EL (cell line): ENCODE measurements at places on chromosomes 7 and 10.

GRCh38 chr7:107166736-107167426 lies 1.9 kb upstream of the HBP1 start:
- DNase-seq = no peak

DNA sequence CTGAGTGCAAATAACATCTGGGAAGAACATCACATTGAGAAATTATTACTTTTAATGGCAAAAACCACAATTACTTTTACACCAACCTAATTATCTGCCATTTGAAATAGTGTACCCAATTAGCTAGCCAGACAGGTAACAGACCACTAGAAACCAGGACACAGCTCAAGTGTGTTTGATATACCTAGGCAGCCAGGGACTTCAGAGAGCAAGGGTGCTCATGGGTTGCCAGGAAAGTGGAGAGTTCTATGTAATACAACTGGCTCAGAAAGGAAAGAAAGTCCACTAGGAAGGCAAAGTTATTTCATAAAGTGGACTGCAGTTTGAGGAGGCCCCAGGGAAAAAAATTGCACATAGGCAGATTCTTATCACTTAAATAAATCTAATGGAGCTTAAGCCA lies 50.0 kb upstream of the PTN start:
- no peak for DNase-seq

GRCh38 chr10:642186-642890 lies 47.1 kb downstream of the DIP2C start:
- no peak for DNase-seq

- DNase-seq = no peak
These were observed 583.6 kb upstream of the MGMT start for GRCh38 chr10:128883231-128884032.

- no peak for DNase-seq
These were observed 92.0 kb downstream of the ABCA13 start for GRCh38 chr7:48263311-48263650.

DNA sequence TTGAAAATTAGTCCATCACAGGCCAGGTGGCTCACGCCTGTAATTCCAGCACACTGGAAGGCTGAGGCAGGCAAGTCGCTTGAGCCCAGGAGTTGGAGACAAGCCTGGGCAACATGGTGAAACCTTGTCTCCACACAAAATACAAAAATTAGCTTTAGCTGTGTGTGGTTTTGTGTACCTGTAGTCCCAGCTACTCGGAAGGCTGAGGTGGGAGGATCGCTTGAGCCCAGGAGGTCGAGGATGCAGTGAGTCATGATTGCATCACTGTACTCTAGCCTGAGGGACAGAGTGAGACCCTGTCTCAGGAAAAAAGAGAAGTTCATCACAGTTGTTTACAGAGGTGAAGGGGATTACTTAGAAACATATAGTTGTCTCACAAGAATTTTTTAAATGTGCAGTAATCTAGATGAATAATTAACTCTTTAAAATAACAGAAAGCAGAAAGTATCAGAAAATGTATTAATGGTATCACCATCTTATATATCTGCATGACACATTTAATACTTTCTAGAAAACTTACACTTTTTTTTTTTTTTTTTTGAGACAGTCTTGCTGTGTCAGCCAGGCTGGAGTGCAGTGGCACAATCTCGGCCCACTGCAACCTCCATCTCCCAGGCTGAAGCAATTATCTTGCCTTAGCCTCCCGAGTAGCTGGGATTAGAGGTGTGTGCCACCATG lies 8.9 kb downstream of the LCOR start:
- DNase-seq = peak; percentile 74

- no peak for DNase-seq
These were observed 42.6 kb downstream of the ZNF273 start for GRCh38 chr7:64945503-64946175.

- no peak for DNase-seq
These were observed 65.4 kb downstream of the PAX2 start for GRCh38 chr10:100810835-100811116.

GRCh38 chr7:80635533-80635932 lies 2.9 kb upstream of the CD36 start:
- DNase-seq = peak; percentile 58

DNA sequence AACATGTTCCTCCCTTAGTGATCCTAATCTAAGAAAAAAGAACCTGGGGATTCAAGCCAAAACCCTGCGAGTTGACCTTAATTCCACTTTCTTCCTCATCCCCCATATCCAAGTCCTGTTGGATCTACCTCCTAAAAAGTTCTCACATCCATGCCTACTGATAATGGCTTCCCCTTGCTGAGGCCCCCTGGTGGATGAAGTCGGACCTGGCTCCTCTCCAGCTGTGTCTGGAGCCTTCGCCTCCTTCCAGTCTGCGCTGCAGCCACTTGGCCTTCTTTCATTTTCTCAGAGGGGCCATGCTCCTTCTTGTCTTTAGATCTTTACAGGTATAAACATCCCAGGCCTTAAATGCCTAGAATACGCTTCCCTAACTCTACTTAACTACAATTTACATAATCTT lies 8.1 kb downstream of the PDE1C start:
- peak; percentile 72 for DNase-seq

DNA sequence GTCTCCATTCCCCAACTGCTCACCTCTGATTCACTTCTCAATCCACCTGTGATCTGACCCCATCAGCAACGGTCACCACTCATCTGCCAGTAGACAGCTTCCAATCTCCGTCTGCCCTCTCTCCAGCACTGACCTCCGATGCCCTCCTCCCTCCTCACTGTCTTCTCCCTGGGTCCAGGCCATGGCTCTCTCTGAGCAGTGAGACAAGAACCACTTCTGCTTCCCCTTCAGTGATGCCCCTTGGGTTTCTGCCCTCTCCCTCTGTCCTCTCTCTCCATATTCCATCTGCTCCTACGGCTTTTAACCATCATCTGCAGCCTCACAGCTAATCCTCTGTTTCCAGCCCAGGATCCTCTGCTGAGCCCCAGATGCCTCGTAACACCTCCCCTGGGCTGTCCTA lies 55.5 kb upstream of the OPALIN start:
- no peak for DNase-seq

DNA sequence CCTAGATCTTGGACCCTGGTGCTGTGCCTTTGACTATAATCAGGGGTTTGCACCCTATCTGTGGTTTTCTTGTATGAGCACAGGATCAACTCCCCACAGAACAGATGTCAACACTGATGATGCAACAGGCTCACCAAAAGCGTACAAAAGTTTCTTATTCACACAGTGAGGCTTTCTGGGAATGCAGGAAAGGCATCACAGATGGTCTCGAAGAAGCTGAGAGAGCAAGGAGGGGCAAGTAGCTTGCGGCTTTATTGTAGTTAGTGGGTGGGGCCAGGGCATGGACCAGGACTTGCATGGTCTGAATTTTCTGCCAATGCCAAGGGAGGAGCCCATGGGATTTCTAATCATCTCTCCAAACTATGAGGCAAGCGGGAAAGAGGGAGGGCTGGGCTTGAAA lies 46.2 kb downstream of the SEC61G start:
- no peak for DNase-seq

DNA sequence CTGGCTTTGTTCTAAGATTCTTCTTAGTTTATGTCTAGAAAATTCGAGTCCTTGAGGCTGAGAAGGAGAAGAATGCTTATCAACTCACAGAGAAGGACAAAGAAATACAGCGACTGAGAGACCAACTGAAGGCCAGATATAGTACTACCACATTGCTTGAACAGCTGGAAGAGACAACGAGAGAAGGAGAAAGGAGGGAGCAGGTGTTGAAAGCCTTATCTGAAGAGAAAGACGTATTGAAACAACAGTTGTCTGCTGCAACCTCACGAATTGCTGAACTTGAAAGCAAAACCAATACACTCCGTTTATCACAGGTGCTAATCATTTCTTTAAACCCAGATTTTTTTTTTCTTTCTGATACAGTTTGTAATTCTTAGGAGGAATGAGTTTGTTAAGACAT lies 6.7 kb downstream of the CEP55 start:
- no peak for DNase-seq

DNA sequence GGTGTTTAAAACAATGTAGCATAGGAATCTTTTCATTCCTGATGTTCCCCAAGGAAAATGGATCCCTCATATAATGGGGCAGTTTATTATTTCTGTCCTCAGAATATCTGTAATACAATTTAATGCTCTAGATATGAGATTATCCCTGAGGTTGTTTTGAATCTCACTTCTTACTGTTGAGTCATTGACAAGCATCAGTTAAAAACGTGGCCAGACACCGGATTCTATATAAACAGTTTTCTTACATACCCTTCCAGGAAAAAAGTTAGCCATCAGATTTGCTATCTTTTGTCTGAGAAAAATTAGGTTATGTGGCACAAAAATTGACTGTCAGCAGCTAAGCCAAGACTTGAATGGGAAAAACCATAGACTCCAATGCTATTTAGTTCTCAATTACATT lies 539.8 kb upstream of the CELF2 start:
- DNase-seq = no peak

DNA sequence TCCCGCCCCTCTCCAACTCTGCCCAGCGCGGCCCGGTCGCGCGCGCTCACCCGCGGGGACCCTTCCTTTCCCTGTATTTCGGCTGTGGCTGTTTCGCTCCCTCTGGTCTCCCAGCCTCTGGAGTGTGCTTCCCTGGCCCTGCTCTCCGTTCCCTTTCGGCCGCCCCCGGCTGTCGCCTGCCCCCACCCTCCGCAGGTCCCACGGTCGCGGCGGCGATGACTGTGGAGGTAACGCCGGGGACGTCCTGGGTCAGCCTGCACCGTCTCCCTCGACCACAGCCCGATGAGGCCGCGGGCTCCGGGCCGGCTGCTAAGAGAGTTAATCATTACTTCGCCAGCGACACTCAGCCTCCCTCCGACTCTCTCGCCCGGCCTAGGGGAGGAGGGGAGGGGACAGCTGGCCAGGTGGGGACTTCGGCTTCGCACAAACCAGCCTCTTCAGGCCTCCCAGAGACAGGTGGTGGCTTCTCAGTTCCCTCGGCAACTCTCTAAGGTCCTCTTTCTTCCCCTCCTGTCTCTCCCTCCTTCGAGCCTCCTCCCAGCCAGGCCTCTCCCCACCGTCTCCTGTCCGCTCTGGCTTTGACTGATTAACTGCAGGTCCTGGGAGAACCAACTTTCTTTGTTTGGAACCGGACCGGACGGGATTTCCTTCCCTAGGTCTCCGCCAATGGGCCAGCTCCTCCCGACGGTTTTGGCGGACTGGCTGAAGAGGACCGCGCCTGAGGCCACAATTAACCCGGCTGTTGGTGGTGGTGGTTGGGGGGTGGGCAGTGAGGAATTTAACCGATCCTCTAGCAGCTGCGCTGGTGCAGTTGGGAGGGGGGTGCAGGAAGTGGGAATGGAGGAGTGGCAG lies 5.6 kb upstream of the PAX2 start:
- DNase-seq = no peak

- DNase-seq = no peak
These were observed 117.6 kb upstream of the NPS start for GRCh38 chr10:127431525-127431924.

GRCh38 chr7:116616555-116617059 lies 55.4 kb upstream of the MET start:
- DNase-seq = peak; percentile 35

DNA sequence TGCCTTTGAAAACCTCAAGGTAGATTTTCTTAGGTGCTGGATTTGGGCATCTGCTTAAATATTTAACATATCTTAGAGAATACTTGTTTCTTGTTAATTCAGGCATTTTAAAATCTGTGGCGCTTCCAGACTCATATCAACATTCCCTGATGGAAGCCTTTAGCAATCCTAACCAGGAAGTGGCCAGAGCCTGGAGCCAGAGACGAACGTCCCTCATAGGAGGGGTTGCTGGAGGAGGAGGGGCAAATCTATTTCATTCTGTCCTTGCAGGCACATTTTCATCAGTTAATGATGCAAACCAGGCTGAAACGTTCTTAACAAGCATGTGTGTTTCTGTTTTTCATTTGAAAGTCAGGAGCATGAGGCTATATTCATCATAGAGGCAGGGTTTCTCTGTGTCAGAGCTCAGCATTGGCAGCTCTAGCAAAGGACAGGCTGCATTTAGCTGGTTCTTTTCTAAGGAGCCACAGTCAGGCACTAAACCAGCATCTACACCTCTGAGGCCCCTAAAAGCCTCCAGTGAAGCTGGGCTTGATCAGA lies 17.8 kb upstream of the IFIT2 start:
- DNase-seq = peak; percentile 91

DNA sequence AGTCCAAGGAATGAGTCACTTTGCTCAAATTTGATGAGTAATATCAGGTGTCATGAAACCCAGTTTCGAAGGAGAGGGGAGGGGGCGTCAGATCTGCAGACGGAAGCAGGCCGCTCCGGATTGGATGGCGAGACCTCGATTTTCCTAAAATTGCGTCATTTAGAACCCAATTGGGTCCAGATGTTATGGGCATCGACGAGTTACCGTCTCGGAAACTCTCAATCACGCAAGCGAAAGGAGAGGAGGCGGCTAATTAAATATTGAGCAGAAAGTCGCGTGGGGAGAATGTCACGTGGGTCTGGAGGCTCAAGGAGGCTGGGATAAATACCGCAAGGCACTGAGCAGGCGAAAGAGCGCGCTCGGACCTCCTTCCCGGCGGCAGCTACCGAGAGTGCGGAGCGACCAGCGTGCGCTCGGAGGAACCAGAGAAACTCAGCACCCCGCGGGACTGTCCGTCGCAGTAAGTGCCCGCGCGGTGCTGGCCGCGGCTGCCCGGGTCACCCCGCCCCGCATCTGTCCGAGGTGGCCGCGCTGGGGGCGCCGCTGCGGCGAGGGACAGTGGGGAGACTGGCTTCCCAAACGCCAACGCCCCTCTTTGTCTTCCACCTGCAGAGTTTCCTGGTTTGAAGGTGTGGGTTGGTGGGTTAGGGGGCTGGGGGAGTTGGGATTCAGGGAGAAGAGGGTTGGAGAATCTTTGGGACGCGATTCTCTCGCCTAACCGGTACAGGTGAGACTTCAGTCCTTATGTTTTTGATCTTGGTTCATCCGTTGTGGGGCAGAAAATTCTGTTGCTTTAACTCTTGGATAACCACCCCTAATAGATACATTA lies at the start of gene TAC1:
Gene TAC1, plus strand, starts transcription at position 351 of the 829 bp plus-strand sequence. CDS start 527 bp downstream, outside the sequence.
- no peak for DNase-seq

DNA sequence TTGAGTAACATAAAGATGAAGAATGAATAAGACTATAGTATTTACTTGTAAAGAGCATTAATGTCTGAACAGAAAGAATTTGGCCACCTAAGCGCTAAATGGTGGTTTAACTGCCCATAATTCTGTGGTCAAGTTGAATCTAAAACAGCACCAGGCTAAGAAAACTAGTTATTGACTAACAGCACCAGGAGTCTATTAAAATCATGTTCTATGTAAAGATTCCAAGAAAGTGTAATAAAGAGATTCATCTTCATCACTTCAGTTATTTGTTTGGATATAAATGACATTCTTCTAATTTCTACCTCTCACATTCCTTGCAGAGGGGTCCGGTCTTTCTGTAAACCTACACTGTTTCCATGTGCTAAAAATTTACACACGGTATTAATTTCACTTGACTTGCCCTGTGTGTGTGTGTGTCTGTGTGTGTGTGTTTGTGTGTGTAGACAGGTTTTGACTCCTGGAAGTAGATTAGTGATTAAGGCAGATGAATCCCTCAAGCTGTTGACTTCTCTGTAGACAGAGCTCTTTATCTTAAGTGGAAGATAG lies 84.4 kb downstream of the KLF6 start:
- DNase-seq = no peak

- no peak for DNase-seq
These were observed 560.9 kb downstream of the SDK1 start for GRCh38 chr7:3861941-3862340.
